Panc1 (cell line): ENCODE measurements at places on chromosomes 7 and 10.

DNA sequence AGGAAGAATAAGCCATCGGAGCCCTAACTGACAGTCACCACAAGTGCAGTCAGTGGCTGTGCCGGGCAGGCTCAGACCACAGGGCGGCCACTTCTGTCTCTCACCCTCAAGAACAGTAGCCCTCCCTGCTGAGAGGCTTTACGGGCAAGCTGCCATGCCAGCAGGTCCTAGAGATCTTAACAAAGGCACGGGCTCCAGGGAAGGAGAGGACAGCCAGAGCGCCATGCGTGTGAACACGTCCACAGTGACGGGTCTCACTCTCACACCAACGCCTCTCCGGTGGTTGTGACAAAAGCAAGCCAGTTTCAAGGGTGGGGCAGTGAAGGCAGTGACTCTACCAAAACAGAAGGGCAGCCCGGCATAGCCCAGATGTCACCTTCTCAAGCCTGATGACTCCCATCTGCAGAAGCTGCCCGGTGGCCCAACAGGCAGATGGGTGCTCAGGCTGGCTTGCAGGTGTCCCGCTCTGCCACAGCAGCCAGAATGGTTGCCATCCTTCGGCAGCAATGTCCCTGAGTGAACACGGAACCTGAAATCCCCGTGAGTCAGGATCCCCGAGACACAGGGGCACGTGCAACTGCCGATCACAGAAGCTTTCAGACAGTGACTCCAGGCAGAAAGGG is 102.0 kb downstream of the FAM53B start:
- H3K4me3 ChIP-seq, result no peak overlapping the region
- H3K4me1 ChIP-seq, result peaks cover 21% of the 10 kb centered on the region
- no peak for DNase-seq
- no peaks in the 10 kb centered on the region for H3K27me3 ChIP-seq
- H3K36me3 ChIP-seq, result no peaks in the 10 kb centered on the region
- H3K27ac ChIP-seq, result no peak overlapping the region

DNA sequence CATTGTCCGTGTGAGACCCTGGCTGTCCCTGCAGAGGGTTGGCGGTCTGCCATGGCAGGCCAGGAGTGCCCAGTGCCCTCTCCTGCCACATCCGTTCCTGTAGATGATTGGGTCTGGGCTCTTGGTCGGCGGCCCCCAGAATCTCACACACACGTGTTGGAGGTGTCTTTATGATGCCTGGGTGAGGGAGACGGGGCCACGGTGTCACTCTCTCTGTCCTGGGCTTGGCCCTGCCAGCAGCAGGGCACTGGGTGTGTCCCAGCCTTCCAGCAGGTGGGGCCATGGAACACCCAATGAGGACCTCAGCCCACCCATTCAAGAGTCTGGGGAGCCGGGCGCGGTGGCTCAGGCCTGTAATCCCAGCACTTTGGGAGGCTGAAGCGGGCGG is 30.2 kb downstream of the UNC5B start:
- no peaks in the 10 kb centered on the region for H3K36me3 ChIP-seq
- H3K4me3 ChIP-seq, result no peak overlapping the region
- H3K4me1 ChIP-seq, result no peaks in the 10 kb centered on the region
- no peak for DNase-seq
- H3K27me3 ChIP-seq, result no peaks in the 10 kb centered on the region
- no peak overlapping the region for H3K27ac ChIP-seq

DNA sequence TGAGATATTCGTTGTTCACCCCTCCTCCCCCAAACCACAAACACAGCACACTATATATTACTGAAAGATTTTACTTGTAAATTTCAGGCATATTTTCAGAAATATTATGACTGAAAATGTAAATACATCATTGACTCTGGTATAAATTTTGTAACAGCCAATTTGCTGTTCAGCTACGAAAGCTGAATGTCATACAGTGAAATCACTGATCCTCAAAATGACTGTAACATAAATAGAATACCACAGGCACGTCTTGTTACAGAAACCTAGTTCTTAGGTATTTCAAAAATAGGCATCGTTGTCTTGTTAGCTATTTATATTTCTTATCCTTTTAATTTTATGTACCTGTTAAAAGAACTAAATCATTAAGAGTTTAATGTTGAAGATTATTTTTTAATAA is 15.1 kb downstream of the TRUB1 start:
- H3K36me3 ChIP-seq, result peaks cover 15% of the 10 kb centered on the region
- no peaks in the 10 kb centered on the region for H3K27me3 ChIP-seq
- no peaks in the 10 kb centered on the region for H3K4me1 ChIP-seq
- H3K27ac ChIP-seq, result no peak overlapping the region

GRCh38 chr10:79129361-79129997 is 60.7 kb downstream of the ZMIZ1 start:
- H3K4me1 ChIP-seq, result peaks cover 77% of the 10 kb centered on the region
- no peaks in the 10 kb centered on the region for H3K36me3 ChIP-seq
- no peaks in the 10 kb centered on the region for H3K27me3 ChIP-seq
- H3K4me3 ChIP-seq, result no peak overlapping the region

- H3K4me3 ChIP-seq, result no peak overlapping the region
- H3K36me3 ChIP-seq, result no peaks in the 10 kb centered on the region
- no peak overlapping the region for H3K27ac ChIP-seq
These were observed 69.3 kb downstream of the CSTF2T start for GRCh38 chr10:51629934-51630639.

DNA sequence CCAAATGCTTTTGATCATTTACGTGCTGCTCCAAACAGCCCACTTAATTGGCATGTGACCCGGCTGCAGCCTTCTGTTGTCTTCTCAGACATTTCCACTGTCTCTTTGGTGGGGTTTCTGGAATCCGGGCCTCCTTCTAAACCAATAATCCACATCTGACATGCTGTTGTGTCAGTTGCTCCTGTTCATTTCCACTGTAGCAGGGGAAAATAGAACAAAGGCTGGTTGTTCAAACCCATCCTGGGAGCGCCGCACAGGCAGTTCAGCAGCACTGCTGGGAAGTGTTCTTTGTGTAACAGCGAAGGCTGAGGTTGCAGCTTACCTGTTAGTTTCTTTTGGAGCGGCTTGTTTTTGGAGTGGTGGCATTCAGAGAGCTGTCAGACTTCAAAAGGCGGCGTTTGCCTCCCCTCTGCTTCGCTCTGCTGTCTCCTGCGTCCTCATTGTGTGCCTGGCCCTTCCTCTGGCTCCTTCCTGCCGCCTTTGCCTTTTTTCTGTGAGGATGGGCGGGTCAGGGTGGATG is 149.4 kb downstream of the SNX10 start:
- no peaks in the 10 kb centered on the region for H3K36me3 ChIP-seq
- H3K27me3 ChIP-seq, result 0 out of 2 replicates have a peak, but pooled peaks cover 2% of the 10 kb centered on the region
- no peaks in the 10 kb centered on the region for H3K4me1 ChIP-seq
- H3K27ac ChIP-seq, result no peak overlapping the region; the same call in 1 of the 2 replicates

- H3K4me1 ChIP-seq, result peaks cover 4% of the 10 kb centered on the region
- H3K4me3 ChIP-seq, result no peak overlapping the region; the same call in 1 of the 2 replicates
- H3K27me3 ChIP-seq, result no peaks in the 10 kb centered on the region
- no peak overlapping the region for H3K27ac ChIP-seq
- peak; percentile 10 for DNase-seq
These were observed 68.3 kb downstream of the CREM start for GRCh38 chr10:35194906-35195305.

- DNase-seq, result no peak
- H3K4me3 ChIP-seq, result no peak overlapping the region
- H3K4me1 ChIP-seq, result peaks cover 6% of the 10 kb centered on the region
- H3K36me3 ChIP-seq, result no peaks in the 10 kb centered on the region
- H3K27me3 ChIP-seq, result peaks cover 46% of the 10 kb centered on the region
These were observed 85.5 kb upstream of the PRKG1 start for GRCh38 chr10:50988792-50989191.

DNA sequence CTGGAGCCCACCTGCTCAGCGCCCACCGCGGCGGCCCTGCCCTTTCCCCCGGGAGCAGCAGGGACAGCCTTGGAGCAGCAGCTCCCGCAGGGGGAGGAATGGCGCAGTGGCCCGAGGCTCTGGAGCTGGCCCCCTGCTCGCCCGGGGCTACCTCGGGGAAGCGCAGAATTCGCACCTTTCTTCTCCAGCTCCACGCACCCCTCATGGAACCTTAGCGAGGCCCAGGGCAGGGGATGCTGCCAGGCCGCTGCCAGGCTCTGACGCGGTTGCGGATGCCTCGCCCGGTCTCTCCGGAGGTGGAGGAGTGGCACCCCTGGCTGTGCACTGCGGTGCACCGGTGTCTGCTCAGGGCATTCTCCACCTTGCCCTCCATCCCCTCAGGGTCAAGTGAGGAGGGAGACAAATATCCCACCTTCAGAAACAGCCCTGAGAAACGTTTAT is 84.9 kb upstream of the MKI67 start:
- no peak overlapping the region for H3K27ac ChIP-seq
- H3K36me3 ChIP-seq, result no peaks in the 10 kb centered on the region; the same call in 1 of the 2 replicates
- no peaks in the 10 kb centered on the region for H3K4me1 ChIP-seq
- no peak for DNase-seq
- peaks cover 3% of the 10 kb centered on the region; the same call in 1 of the 2 replicates for H3K27me3 ChIP-seq

GRCh38 chr7:90430614-90431460 is 27.6 kb downstream of the CLDN12 start:
- no peaks in the 10 kb centered on the region for H3K4me1 ChIP-seq
- H3K36me3 ChIP-seq, result no peaks in the 10 kb centered on the region
- no peaks in the 10 kb centered on the region for H3K27me3 ChIP-seq
- H3K27ac ChIP-seq, result no peak overlapping the region
- DNase-seq, result no peak
- no peak overlapping the region for H3K4me3 ChIP-seq
